Central memory CD4-positive, alpha-beta T cell (primary cell): ENCODE measurements at places on chromosomes 1 and 21.

DNA sequence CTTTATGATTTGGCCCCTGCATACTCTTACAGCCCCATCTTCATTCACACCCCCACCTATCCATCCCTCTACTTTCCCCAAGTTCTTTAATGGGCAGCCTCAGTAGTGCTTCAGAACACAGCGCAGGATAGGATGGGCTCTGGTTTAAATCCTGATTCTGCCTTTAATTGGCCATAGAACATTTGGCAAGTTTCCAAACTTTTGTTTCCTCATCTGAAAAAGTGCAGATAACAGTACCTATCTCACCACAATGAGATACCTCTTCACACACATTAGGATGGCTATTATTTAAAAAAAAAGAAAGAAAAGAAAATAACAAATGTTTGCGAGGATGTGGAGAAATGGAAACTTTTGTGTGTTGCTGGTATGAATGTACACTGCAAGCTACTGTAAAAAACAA is 142.5 kb upstream of the VANGL1 start:
- DNase-seq, result no peak

- DNase-seq, result no peak
These were observed 1.6 kb downstream of the ADAMTS5 start for GRCh38 chr21:26965040-26965906.

DNA sequence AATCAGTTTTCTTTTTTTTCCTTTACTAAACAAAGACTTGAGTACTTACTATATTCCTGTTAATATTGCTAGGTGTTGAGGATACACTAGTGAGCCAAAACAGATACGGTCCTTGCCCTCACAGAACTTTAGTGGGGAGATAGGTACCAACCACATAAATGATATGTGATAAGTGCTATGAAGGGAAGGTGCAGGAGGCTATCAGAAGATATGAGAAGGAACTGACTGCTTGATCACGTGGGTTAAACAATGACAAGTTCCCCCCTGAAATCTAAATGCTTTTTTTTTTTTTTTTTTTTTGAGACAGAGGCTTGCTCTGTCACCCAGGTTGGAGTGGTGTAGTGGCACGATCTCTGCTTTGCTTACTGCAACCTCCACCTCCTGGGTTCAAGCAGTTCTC is 25.0 kb downstream of the RBM15 start:
- no peak for DNase-seq

DNA sequence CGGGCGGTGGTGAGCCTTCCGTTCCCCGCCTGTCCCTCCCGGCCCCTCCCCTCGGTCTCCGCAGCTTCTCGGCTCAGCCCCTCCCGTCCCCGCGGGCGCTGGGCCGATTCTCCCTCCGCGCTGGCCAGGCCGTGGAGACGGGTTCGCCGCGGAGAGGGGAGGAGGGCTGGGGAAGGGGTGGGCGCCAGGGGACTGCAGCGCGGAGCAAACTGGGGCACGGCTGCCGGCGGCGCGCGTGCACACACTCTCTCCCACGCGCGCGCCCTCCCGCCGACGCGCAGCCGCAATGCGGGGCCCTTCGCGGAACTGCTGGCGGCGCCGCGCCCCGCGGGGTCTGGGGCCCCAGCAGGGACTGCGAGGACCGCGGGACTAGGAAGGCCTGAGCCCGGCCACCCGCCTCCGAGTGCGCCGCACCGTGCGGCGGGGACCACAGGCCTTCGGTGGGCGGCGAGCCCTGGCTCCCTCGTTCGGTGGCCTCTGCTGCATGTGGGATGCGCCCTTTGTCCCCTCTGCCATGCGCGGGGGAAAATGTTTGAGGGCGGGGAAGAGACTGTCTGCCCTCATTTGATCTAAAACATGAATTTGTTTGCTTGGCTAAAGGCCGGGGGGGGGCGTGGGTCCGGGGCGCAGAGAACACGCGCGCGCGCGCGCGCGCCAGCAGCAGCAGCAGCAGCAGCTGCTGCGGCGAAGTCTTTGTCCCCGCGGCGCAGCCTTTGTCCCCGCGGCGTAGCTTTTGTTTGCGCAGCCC is 90.7 kb upstream of the VAMP3 start:
- peak; percentile 43 for DNase-seq

- no peak for DNase-seq
These were observed 157.3 kb downstream of the GRIK3 start for GRCh38 chr1:36876990-36877389.

DNA sequence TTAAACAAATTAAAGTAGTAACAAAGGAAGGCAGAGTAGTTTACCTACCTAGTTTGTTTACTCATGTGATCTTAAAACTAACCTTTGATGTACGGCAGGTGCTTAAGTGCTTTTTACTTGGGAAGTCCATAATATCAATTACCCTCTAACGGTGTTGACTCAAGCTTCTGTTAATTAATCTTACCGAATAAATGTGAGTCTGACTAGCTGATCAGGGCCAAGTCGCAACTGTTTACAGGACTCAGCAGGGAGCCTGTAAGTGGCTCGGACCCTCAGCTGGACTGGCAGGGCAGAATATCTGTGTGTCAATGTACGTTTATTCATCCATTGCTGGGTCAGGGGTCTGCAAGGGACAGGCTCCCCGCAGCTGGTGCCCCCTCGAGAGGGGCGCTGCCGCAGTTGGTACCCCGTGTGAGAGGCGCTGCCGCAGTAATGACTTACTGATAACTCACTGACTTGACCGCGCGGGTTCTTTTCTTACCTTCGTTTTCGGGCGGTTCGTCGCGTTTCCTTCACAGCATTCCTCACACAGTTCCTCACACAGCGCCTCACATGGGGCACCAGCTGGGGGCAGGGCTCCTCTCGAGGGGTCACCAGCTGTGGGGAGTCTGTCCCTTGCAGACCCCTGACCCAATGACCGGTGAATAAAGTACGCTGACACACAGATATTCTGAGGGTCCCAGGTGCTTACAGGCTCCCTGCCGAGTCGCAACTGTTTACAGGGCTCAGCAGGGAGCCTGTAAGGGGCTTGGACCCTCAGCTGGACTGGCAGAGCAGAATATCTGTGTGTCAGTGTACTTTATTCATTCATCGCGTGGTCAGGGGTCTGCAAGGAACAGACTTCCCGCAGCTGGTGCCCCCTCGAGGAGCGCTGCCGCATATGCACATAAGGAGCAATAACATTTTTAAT is 3.0 kb downstream of the FMO1 start:
- DNase-seq, result no peak

- DNase-seq, result no peak
These were observed 58.3 kb downstream of the KCNJ15 start for GRCh38 chr21:38315122-38315521.

GRCh38 chr1:59570524-59570923 is 244.2 kb upstream of the HOOK1 start:
- peak; percentile 54 for DNase-seq

GRCh38 chr1:59015708-59016107 is 231.9 kb upstream of the JUN start:
- no peak for DNase-seq

GRCh38 chr1:246838118-246838456 is 93.7 kb downstream of the AHCTF1 start:
- no peak for DNase-seq

DNA sequence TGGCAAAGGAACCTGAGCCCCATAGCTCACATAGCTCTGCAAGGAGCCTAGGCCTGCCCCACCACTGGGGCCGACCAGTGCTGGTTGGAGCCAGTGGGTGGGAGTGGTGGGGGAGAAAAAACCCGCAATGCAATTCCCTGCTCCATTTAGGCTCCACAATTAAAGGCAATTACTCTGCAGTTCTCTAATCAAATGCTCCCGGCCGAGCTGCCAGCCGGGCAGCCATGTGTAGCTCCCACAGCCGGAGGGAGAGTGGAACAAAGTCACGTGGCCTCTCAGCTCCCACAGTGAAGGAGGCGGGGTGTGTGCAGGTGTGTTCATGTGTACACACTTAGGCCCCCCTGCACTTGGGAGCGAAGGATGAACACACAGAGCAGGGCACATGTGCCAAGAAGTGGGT is 81.6 kb downstream of the KIRREL1 start:
- DNase-seq, result no peak

GRCh38 chr1:8693107-8693506 is 124.3 kb downstream of the RERE start:
- DNase-seq, result no peak

DNA sequence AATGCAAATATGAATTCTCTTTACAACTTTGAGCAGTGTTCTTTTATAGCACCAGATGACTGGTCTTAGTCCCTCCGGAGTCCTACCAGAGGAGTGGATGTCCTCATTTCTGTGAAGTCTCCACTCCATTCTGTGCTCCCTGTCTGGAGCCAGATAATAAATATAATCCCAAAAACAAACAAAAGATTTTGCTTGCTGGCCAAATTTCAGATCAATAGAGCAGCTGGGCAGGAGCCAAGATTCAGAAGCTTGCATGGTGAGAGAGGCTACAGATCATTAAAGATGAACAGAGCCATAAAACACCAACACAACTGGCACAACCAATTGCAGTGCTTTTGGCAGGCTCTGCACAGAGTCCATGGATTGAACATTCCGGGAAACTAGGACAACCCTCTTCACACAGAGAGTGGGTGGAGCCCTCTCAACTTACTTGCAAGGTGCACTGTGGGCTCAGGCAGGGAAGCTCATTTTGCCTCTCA is 231.5 kb upstream of the SNX7 start:
- DNase-seq, result no peak

DNA sequence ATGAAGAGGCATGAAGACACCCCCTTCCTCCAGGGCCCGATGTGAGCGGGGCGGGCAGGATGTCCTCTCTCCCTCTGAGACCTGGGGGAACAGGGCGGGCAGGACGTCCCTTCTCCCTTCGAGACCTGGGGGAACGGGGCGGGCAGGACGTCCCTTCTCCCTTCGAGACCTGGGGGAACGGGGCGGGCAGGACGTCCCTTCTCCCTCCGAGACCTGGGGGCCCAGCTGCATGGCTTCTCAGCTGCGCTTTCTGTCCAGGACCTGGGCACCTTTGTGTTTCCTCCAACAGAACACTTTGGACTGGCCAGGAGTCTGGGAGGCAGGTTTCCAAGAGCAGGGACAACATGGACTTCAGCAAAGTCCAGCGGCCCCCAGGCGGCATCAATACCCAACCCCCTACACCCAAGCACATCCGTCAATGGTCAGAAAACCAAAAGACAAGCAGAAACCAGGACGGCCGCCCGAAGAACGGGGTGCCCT is 30.8 kb upstream of the ADARB1 start:
- DNase-seq, result no peak

DNA sequence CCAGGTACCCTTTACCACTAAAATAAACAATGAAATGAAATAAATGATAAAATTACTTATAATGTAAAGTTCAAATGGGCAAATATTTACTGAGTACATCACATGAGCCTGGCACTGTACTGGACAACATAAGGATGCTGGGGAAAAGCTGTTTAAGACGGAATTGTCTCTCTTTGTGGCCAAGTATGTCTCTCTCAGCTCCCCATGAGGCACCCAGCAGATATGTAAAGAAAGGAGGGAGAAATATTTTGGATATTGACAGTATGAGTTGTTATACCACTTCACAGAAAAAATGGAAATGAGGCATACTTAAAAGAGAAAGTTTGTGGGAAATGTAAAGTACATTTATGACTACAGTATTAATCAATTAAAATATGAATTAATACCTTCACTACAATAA is 1.0 kb upstream of the TNFSF4 start:
- DNase-seq, result no peak

DNA sequence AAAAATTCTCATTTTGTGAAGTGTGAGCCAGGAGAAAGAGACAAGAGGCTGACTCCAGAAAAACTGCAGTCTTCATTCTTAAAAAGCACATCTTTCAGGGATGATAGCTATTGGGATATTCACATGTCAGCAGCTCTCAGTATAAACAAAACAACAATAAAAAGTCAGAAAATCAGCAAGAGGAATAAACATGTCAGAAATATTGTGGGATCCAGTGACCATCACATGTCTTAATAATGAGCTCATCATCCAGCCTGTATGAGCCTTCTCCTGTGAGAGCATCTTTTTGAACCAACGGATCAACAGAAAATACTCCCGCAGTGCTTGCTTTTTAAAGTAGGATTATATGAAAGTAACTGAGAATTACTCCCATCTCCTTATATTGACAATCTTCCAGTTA is 241.6 kb downstream of the SMYD3 start:
- DNase-seq, result no peak

- DNase-seq, result no peak
These were observed 19.4 kb upstream of the LRRC53 start for GRCh38 chr1:74531796-74532195.

DNA sequence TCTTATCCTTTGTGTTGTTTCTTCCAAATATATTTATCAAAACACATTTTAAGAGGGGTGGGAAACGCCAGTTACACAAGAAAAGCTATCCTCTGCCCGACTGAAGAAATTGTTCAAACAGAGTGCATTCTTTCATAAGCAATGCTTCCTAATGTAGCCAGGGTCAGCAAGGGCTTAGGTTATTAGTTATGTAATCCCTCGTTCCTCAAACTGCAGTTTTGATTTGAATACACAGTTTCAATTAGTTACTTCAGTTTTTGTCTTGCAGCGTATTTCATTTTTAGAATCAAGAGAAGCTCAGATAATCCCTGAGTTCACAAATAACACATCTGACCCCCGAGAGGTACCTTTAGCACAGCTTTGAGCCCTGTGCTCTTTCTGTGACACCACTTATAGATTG is 141.7 kb upstream of the NRIP1 start:
- DNase-seq, result no peak

GRCh38 chr1:51734896-51735745 is 118.2 kb downstream of the OSBPL9 start:
- no peak for DNase-seq

GRCh38 chr21:39347537-39347936 is 1.4 kb downstream of the HMGN1 start:
- no peak for DNase-seq

- DNase-seq, result peak; percentile 56
These were observed 382 bp downstream of the GPBP1L1 start for GRCh38 chr1:45686015-45686287.

- DNase-seq, result no peak
These were observed 110.4 kb downstream of the NFIA start for GRCh38 chr1:61192663-61193330.

GRCh38 chr1:16020325-16020724 is 1.5 kb upstream of the CLCNKA start:
- no peak for DNase-seq

DNA sequence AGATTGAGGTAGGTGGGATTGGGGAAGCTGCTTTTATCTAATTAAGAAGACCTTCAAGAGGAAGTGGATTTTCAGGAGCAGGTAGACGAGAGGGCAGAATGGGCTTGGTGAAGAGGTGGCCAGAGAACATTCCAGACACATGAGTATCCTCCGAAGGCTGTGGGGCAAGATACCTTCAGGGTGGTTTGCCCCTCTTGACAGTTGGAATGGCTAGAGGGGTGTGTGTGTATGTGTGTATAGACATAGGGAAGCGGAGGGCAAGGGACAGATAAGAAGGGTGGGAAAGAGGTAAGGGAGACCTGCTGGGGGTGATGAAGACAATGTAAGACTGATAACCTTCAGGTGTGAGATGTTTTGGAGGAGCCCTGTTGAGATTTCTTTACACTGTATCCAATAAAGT is 46.8 kb upstream of the TSPAN2 start:
- DNase-seq, result no peak

GRCh38 chr1:8649875-8650274 is 167.6 kb downstream of the RERE start:
- no peak for DNase-seq

- DNase-seq, result no peak
These were observed 10.6 kb downstream of the PARP1 start for GRCh38 chr1:226397011-226397926.
